ENCODE measurements at places on chromosomes 5 and 9. TPM values are rescaled to one million over a fixed set of nuclear protein-coding genes. Genes with fewer than 3 reads are reported as not detected.

The LURAP1L gene
- 0.98 TPM for total RNA-seq

The ZCCHC7 gene
- total RNA-seq = 22.1 TPM

The ROR2 gene
- 0.74 TPM for total RNA-seq

The OR1Q1 gene
- total RNA-seq = not detected

The OR5C1 gene
- total RNA-seq = not detected

The CNTNAP3B gene
- total RNA-seq = 17.7 TPM

The PLAC8L1 gene
- total RNA-seq = 0.25 TPM

The IRX4 gene
- total RNA-seq = not detected

The UIMC1 gene
- total RNA-seq = 47.9 TPM

The TAF11L10 gene
- not detected for total RNA-seq

The SLC12A2 gene
- 56.5 TPM for total RNA-seq

The PCA3 gene
- 0.49 TPM for total RNA-seq

The PRELID2 gene
- 16.7 TPM for total RNA-seq

The PCDHGA10 gene
- 14.5 TPM for total RNA-seq

The OR1N1 gene
- total RNA-seq = not detected

The LMX1B gene
- not detected for total RNA-seq

The OBP2B gene
- total RNA-seq = not detected

The HAVCR1 gene
- total RNA-seq = 0.25 TPM

The BTNL8 gene
- total RNA-seq = under 0.01 TPM

The LEAP2 gene
- 0.74 TPM for total RNA-seq

The QRFP gene
- total RNA-seq = not detected

The DOLK gene
- total RNA-seq = 7.1 TPM

The MARVELD2 gene
- 0.98 TPM for total RNA-seq

The ARAP3 gene
- 4.7 TPM for total RNA-seq

The CDH9 gene
- 10.3 TPM for total RNA-seq

The ITGA2 gene
- total RNA-seq = 3.7 TPM

The SOX30 gene
- not detected for total RNA-seq

The PPP3R2 gene
- under 0.01 TPM for total RNA-seq

The RASGRF2 gene
- 7.9 TPM for total RNA-seq

The TRPM6 gene
- total RNA-seq = 0.74 TPM

The STPG3 gene
- total RNA-seq = not detected

The ITK gene
- not detected for total RNA-seq

The WNT8A gene
- under 0.01 TPM for total RNA-seq

The SLC34A1 gene
- total RNA-seq = not detected

The SLCO4C1 gene
- total RNA-seq = 0.49 TPM

The MARCOL gene
- total RNA-seq = not detected

The ZNF366 gene
- 1.5 TPM for total RNA-seq

The SLC36A2 gene
- not detected for total RNA-seq

The IDNK gene
- 3.7 TPM for total RNA-seq

The FOXD4 gene
- total RNA-seq = 0.74 TPM

The SCGB3A1 gene
- not detected for total RNA-seq

The CTSV gene
- 0.74 TPM for total RNA-seq

The IL13 gene
- not detected for total RNA-seq

The STC2 gene
- total RNA-seq = 0.25 TPM

The GLRA1 gene
- not detected for total RNA-seq

The MCC gene
- total RNA-seq = 10.3 TPM

The PTPN3 gene
- 4.4 TPM for total RNA-seq

The GABRA6 gene
- total RNA-seq = 0.25 TPM

The IL7R gene
- total RNA-seq = 0.98 TPM

The RASGEF1C gene
- total RNA-seq = 21.4 TPM

The TICAM2 gene
- 0.49 TPM for total RNA-seq

The TAF11L4 gene
- not detected for total RNA-seq

The CAPSL gene
- total RNA-seq = not detected

The NR6A1 gene
- total RNA-seq = 1.2 TPM

The PAEP gene
- not detected for total RNA-seq

The IL31RA gene
- total RNA-seq = not detected

The SPATA31D4 gene
- total RNA-seq = not detected

The FAT2 gene
- total RNA-seq = 1.7 TPM

The GFI1B gene
- under 0.01 TPM for total RNA-seq

Measured in temporal lobe (tissue), 4 donors.